ENCODE measurements at places on chromosomes 16 and 17.

- no peak for DNase-seq
These were observed 162.5 kb downstream of the WSCD1 start for GRCh38 chr17:6232732-6233101.

DNA sequence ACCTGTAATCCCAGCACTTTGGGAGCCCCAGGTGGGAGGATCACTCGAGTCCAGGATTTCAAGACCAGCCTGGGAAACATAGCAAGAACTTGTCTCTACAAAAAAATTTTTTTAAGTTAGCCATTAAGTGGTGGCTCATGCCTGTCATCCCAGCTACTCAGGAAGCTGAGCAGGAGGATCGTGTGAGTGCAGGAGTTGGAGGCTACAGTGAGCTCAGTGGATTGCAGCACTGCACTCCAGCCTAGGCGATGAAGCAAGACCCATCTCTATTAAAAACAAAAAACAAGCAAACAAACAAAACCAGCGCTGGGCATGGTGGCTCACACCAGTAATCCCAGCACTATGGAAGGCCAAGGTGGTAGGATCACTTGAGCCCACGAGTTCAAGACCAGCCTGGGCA, 38.0 kb downstream of the HEATR3 start:
- DNase-seq, result no peak

GRCh38 chr17:27596566-27597187, 34.3 kb upstream of the LGALS9 start:
- no peak for DNase-seq

GRCh38 chr17:75331671-75332070, 42.4 kb upstream of the SLC25A19 start:
- no peak for DNase-seq

DNA sequence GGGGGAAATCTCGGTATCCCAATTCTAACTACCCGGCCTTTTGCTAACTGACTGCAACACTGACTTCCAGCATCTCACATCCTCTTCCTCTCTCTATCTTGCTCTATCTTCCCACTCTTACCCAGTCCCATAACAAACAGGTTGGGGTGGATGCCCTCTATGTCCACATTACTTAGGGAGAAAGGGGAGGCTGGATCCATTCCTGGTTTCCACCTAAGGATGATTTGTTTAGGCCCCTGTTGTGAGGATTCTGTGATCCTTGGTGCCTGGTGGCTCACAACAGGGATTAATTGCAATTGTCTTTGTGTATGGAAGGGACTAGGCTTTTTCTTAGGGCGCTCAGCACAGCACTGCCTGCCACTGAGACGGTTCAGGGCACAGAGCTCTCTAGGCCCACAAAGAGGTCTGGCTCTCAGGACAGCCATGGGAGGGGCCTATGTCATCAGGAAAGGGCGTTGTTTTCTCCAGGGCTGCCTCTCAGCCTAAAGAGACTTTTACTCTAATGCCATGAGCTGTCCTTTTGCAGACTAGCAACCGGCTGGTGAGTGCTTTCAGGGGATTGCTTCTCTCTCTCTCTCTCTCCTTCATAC, 612.1 kb upstream of the SALL1 start:
- DNase-seq, result no peak

- no peak for DNase-seq
These were observed 157.2 kb downstream of the TMEM132E start for GRCh38 chr17:34736611-34737010.

DNA sequence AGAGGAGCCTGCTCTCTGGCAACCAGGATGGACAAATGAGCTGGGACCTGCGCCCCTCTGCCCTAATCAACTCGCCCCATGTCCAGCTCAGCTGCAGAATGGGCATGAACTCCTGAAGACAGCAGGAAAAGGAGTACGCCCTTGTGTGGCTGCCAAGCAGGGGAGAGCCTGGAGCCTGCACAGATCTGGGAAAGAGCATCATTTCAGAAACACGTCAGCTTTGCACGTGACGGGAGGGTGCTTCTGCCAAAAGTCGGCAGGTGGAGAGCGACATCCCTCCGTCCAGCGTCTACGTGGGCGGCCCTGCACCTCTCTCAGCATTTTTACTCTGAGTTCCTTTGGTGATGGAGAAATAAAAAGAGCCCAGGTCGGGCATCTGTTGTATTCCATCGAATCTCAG, 18.5 kb downstream of the NME3 start:
- no peak for DNase-seq

GRCh38 chr17:79600681-79601131, 10.1 kb downstream of the RBFOX3 start:
- no peak for DNase-seq

- DNase-seq, result no peak
These were observed 12.0 kb downstream of the FAM83G start for GRCh38 chr17:18992454-18993130.

GRCh38 chr17:8623591-8623990, 6.9 kb downstream of the MYH10 start:
- DNase-seq, result no peak

- no peak for DNase-seq
These were observed 2.4 kb upstream of the TBX21 start for GRCh38 chr17:47730681-47731080.

- peak; percentile 66 for DNase-seq
These were observed 8.7 kb downstream of the DNAI2 start for GRCh38 chr17:74282587-74283370.

DNA sequence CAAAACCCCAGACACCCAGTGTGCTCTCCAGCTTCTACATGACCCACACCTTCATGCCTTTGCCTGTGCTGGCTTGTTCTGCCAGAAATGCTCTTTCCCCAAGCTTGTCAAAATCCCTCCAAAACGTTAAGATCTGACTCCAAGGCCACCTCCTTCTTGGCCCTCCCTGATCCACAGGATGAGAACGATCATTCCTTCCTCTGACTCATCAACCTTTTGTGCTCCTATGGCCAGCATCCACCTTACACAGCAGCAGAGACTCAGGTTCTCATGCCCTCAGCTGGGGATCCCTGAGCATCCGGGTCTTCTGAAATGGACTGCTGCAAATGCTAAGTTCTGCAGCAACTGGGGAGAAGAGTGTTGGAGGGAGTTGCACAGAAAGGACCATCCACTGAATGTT, 2.9 kb downstream of the ZBTB4 start:
- no peak for DNase-seq
